Natural killer cell (primary cell): ENCODE measurements at places on chromosomes 13 and 19.

DNA sequence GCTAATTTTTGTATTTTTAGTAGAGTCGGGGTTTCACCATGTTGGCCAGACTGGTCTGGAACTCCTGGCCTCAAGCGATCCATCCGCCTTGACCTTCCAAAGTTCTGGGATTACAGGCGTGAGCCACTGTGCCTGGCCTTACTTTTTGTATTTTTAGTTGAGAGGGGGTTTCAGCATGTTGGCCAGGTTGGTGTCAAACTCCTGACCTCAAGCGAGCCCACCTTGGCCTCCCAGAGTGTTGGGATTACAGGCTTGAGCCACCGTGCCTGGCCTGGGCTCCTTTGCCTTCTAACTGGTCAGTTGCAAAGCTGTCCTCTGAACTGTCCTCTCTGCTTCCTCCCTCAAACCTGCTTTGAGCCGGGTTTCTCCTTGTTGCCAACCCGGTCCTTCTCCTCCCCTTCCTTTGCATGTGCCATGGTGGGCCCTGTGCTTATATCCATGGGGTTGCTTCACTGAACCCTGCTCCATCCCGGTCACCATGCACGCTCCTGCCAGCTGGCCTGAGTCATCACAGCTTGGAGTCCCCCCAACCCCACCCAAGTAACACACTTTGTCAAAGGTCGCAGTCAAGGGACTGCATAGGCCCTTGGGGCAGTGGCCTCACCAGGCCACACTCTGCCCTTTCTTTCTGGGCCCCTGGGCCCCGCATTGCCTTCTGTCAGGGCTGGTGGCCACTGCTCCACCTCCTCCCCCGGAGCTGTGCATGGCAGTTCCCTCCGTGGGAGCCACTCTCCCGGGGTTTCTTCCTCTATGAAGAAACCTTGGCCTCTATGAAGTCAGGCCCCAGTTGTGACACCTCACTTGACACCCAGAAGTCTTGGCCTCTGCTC, 21.2 kb downstream of the WTIP start:
- DNase-seq = no peak

DNA sequence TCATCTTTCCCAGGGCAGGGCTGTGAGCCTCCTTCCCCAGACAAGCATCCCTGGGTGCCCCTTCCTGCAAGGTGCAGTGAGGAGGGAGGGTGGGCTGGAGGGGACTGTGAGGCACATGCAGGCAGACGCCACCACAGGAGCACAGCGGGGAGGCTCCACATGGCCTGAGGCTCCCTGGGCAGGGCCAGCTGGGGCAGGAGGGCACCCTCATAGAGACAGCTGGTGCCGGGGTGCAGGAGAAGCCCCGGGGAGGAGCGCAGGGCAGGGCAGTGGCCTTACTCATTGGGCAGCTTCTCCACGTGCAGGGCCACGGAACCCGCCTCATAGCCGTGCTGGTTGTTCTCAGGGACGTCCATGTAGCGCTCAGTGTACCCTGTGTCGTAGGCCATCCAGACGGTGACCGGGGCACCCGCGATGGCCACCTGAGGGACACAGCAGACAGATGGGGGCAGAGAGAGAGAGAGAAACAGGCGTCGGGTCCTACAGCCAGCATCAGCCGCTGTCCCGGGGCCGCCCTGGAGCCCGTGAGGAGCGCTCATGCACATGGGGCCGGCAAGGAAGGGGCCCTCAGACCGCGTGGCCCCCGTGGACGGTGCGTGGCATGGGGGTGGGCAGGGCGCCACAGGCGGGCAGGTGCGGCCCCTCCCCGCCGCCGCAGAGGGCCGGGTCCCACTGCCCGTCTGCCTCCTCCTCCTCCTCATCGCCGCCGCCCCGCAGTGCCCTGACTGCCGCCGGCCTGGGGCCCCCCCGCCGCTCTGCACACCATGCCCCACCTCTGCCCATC, 12.5 kb upstream of the MYDGF start:
- no peak for DNase-seq

GRCh38 chr13:43180036-43180660, 156.8 kb downstream of the DNAJC15 start:
- no peak for DNase-seq

GRCh38 chr13:109844396-109844795, 58.0 kb upstream of the IRS2 start:
- DNase-seq = no peak

- DNase-seq = no peak
Observed at GRCh38 chr19:34669305-34669704, 7.7 kb downstream of the SCGB2B2 start.

- DNase-seq = no peak
Observed at GRCh38 chr13:91313103-91313502, 34.4 kb upstream of the MIR17HG start.

DNA sequence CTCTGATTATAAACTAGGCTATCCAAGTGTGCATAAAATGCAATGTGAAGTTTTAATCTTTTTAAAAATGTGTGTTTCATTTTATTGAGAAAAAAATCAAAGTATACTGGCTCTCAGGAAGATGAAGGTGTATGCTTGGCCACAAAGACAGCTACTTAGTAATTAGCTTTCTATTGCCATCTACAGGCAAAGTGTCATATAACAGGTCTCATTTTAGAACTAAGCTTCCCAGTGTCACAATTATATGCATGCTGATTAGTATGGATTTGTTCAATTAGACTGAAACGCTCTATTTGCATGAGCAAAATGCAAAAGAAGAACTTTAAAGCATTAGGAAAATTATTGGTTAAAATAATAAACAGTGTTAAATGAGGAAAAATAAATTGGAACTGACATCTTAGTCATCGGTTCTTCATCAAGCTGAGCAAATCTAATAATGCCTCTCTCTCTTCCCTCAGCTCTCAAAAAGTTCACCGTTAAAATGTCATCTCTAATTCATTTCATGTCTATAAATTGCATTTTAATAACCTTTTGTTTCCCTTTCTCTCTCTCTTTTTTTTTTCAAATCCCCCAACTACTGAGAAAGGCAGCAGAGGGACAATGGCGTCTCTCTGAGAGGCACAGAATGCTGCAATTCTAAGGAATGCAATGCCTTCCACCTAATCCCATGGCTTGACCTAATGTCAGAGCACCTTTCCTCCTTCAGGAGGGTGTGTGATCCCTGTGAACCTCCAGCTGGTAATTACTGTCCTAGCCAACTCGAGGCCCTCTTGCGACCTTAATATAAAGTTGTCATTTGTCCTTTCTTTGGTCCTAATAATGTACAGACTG, 313.1 kb upstream of the MAB21L1 start:
- DNase-seq = no peak

GRCh38 chr19:33310606-33311325, 8.4 kb upstream of the CEBPA start:
- DNase-seq = no peak

GRCh38 chr19:14566712-14567077, 5.2 kb downstream of the NDUFB7 start:
- DNase-seq = peak; percentile 37

DNA sequence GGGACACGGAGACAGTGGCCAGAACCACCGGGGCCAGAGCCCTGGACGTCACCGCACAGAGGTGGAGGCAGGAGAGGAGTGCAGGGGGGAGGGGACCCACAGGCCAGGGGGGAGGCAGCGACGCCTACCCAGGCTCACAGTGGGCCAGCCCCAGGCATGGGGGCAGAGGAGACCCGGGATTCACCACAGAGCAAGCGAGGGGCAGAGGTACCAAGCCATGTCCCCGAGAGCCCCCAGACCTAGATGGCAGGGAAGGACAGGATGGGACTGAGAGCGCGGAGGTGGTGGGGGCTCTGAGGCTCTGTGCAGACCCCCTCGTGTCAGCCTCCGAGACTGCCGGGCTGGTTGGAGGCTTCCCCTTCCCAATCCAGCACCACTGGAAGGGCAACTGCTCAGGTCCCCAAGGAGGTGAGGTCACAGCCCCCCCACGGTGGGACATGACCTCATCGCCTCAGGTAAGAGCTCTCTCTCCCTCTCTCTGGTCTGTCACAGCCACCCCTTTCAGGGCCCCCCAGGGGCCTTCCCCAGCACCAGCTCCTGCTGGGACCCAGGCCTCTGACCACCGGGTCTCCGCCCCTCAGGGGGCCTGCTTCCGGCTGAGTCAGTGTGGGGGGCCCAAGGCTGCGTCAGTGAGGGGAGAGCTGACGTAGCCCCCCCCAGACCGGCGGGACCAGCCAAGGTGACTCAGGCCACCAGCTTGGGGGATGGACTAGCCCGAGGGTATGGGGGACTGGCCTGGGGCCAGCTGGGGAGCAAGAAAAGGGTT, 2.2 kb upstream of the IL11 start:
- DNase-seq = no peak

GRCh38 chr13:109403012-109403421, 383.4 kb downstream of the IRS2 start:
- DNase-seq = no peak

GRCh38 chr19:7678971-7679751, 1.5 kb upstream of the TRAPPC5 start:
- no peak for DNase-seq

DNA sequence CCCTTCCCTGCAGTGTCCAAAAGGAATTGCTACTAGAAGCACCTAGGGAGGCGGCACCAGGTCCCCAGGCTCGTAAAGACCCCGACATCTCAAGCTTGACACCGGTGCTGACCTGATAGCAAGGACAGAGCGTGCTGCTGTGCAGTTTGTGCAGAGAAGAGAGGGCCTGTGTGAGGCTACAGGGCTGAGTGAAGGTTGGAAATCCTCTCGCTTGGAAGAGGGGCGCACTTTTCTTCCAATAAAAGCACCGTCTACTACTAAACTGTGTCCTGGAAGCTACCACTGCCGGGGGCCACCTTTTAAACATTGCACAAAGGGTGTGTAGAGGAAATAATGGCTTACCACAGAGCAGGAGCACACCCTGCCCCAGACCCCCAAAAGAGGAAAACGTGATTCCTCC, 11.0 kb downstream of the TMEM272 start:
- DNase-seq = no peak

DNA sequence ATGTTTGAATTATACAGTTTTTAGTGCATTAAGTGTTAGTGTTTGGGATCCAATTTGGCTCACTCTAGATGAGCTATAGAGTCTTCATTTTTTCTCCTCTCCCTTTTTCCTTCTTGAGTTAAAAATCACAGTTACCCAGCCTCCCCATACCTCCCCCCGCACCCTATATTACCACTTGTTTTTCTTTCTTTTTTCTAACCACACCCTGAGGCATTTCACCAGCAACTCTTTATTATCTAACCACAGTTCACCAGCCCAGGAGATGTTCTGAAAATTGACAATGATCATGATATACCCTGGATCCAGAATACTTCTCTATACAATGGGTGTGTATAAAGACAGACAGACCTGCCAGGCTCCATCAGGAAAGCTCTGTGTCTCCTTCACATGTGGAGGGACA, 86.5 kb upstream of the UBL3 start:
- no peak for DNase-seq

GRCh38 chr13:90455823-90456222, 891.7 kb upstream of the MIR17HG start:
- DNase-seq = no peak

- peak; percentile 99 for DNase-seq
Observed at GRCh38 chr19:35775298-35776101, at the start of gene ARHGAP33. ARHGAP33 (plus strand) TSS chr19:35775564; CDS start chr19:35775659, 95 bp downstream.

DNA sequence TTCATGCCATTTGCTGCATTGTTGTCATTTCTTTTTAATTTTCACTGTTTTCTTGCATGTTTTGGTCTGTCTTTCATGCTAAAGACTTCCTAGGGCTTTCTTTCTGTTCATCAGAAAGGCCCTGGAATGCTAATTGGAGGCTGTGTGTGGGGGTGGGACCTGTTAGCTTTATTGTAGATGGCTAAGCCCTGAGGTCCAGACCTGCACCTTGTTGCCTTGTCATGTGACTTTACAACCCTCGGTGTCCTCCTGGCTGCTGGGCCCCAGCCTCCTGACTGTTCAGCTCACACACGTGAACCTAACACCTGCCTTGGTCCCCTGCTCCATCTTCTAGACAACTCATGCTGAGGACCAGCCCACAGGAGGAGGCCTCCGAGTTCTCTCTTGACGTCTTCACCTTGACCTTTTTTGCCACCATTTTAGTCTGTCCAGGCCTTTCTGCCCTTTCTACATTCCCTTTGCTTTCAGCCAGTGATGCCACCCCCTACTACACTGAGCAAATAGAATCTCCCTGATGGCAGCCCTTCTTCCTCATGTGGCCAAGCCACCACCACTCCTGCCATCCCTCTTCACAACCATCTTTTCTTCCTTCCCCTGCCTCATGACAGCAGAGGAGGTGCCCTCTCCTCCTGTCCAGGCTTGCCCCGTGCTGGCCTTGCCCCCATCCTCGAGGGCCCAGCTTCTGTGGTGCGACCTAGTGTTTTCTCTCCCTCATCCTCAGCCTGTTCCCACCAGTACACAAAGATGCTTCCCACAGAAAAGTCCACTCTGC, 41.4 kb upstream of the GPI start:
- DNase-seq = no peak

DNA sequence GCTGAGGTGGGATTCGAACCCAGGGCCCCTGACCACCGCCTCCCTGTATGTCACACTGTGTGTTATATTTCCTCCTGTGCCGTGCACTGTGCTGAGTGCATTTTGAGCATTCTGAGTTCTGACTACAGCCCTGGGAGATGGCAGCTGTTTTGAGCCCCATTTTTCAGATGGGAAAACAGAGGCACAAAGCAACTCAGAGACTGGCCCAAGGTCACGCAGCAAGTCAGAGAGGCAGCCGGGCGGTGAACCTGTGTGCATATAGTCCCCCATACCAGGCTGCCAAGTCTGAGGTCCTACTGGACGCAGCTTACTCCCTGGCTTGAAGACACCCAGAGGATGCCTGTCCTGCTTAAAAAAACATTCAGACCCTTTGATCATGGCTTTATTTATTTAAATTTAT, 17.7 kb downstream of the MYH14 start:
- no peak for DNase-seq

GRCh38 chr19:30206187-30206586, 166.0 kb upstream of the ZNF536 start:
- no peak for DNase-seq

GRCh38 chr13:33182729-33183128, 102.8 kb downstream of the STARD13 start:
- DNase-seq = no peak

- no peak for DNase-seq
Observed at GRCh38 chr19:2867025-2867991, at the start of gene ZNF556. ZNF556 (plus strand) TSS chr19:2867335; CDS start chr19:2867422, 87 bp downstream.

- no peak for DNase-seq
Observed at GRCh38 chr19:50362030-50362412, 3.4 kb downstream of the NAPSA start.

- DNase-seq = peak; percentile 74
Observed at GRCh38 chr19:48469289-48469881, at the start of gene CYTH2. CYTH2 (plus strand) TSS chr19:48469369; CDS start chr19:48469508, 139 bp downstream.

DNA sequence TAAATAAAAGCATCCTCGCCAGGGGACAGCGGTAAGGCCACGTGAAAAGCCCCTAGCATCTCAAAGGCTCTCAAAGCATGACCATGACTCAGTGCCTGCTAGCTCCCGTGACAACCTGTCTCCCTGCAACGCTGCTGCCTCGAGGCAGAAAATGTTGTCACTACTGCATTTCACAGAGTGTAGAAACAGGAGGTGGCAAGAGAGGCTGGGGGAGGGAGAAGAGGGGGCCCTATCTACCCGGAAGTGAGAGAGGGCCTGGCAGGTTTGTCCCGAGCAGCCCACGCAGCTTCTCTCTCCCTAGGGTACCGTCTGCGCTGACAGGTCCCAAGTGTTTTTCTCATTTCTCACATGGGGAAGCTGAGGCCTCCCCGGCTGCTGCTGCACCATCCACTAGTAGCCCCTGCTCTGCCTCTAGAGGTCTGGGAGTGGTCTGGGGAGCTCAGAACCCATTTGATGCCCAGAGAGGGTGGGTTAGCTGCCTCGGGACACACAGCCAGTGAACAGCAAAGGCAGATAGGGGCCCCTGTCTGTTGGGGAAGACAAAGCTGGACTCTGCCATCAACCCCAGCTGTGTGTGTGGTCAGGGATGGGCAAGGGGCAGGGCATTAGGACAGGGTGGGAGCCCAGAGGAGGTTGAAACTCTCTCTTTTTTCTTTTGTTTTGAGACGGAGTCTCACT, 3.7 kb downstream of the TINCR start:
- DNase-seq = no peak
